ENCODE measurements at places on chromosomes 13 and 19. TPM values are rescaled to one million over a fixed set of nuclear protein-coding genes. Genes with fewer than 3 reads are reported as not detected.

Gene SLC10A2
- polyA plus RNA-seq: 4.5 TPM

Gene S1PR4
- 0.67 TPM for polyA plus RNA-seq

- DNase-seq: peak; percentile 37
Measured at GRCh38 chr19:30084390-30084819, 142.4 kb downstream of the URI1 start.

Gene SYNGR4
- not detected for polyA plus RNA-seq

Gene PRODH2
- polyA plus RNA-seq: 409 TPM

DNA sequence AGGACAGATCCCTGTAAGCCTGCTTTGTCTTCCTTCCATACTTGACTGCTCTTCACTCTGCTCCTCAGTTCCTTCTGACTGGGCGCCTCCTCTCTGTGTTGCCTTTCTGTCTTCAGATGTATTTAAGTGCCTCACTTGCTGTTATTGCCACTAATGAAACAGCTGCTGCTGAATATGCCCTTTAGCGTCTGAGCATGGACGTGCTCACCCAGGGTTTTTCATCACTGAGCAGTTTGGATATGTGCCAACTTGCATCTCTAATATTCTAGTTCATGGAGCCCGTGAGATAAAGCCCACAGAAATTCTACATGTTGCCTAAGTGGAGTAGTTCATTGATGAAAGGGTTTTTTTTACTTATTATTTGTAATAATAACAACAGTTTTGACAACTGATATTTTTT lies 198.2 kb downstream of the MYO16 start:
- peak; percentile 45 for DNase-seq

Gene FAM174C
- polyA plus RNA-seq: 94.7 TPM

- peak; percentile 12 for DNase-seq
Measured at GRCh38 chr13:49869519-49869918, 66.6 kb downstream of the SPRYD7 start.

- no peak for DNase-seq
Measured at GRCh38 chr13:20767309-20767943, 6.3 kb downstream of the EEF1AKMT1 start.

- DNase-seq: peak; percentile 88
Measured at GRCh38 chr19:35828692-35829301, 16.2 kb upstream of the PRODH2 start.

GRCh38 chr19:45404557-45405434 lies at the start of gene PPP1R13L:
PPP1R13L (minus strand) TSS chr19:45405069; CDS start chr19:45398318, 6,751 bp downstream.
- DNase-seq: peak; percentile 75

- no peak for DNase-seq
Measured at GRCh38 chr13:23771552-23771951, 117.6 kb downstream of the MIPEP start.

DNA sequence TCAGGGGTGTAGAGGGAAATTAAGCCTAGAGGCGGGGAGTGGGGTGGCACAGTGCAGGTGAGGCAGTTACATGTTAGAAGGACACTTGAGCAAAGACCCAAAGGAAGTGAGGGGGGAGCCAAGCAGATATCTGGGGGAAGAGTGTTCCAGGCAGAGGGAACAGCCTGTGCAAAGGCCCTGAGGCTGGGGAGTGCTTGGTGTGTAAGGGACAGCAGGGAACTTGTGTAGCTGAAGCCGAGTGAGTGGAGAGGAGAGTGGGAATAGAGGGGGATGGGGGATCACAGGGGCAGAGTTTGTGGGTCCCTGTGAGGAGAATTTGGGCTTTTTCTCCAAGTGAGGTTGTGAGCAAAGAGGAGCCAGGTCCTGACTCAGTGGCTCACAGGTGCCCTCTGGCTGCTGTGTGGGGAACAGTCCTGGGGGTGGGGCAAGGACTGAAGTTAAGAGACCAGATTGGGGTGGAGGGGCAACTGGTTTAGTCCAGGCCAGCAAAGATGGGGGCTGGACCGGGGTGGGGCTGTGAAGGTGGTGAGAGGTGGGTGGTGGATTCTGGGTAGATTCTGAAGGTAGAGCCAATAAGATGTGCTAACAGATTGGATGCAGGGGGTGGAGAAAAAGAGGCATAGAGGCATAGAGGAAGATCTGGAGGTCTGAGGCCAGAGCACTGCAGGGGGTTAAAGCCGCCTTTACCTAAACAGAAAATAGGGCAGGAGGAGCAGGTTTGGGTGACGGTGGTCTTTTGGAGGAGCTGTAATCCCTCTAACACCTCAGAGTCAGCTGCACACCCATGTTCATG lies 75.3 kb downstream of the CACNA1A start:
- no peak for DNase-seq

Gene FAM83E
- polyA plus RNA-seq: 0.41 TPM

Data from kidney (tissue), 22 donors.